HFFc6 (cell line): ENCODE measurements at places on chromosomes 6 and 20.

- DNase-seq = no peak
Observed at GRCh38 chr20:58014628-58015315, 213.7 kb downstream of the ANKRD60 start.

DNA sequence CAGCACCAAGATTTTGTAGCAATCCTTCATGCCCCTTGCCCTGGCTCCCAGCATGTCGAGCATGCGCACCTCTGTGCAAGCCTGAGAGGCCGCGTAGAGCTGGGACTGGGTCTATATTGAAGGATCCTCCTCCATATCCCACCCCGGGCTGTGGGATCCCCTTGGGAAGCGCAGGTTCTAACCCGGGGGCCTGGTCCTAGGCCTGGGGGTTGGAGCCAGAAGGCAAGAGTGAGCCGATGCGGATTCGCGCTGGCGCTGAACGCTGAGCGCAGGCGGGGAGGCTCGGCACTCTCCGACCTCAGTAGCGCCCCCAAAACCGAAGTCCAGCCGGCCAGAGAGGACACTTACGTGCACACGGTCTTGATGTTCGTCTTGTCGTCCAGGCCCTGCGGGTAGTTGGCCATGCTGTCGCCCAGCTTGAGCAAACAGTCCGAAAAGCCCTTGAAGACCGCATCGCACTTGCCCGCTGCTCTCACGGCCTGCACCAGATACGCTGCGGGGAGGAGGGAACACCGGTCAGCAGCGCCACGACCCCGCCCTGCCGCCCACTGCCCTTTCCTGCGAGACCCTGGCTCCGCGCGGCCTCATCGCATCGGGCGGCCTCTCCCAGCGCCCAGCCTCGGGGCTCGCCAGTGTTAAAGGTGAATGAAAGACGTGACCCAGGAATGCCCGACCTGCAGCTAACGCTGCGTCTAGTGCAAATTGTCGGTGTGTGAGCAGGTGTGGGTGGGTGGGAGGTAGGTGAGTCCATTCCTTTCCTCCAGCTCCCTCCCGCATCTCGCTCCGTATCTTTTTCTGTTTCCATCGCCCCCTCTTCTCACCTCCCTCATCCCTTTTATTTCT is 4.5 kb downstream of the NRN1 start:
- DNase-seq = no peak

DNA sequence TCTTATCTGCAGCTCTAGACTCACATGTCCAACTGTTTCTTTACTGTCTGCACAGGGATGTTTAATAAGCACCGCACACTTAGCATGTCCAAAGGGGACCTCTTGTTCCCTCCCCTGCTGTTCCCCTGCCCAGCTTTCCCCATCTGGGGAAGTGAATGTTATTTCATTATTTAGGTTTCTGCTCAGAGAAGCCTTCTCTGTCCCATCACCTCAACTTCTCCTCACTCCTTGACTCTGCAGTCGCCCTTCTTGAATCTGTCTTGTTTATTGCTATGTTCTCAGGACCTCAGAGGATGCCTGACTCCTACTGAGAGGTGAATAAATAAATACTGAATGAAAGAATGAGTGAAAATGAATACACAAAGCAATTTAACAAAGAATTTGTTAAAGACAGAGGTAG is 121.0 kb downstream of the SASH1 start:
- no peak for DNase-seq

- DNase-seq = no peak
Observed at GRCh38 chr20:44962483-44962882, 2.3 kb upstream of the TOMM34 start.

DNA sequence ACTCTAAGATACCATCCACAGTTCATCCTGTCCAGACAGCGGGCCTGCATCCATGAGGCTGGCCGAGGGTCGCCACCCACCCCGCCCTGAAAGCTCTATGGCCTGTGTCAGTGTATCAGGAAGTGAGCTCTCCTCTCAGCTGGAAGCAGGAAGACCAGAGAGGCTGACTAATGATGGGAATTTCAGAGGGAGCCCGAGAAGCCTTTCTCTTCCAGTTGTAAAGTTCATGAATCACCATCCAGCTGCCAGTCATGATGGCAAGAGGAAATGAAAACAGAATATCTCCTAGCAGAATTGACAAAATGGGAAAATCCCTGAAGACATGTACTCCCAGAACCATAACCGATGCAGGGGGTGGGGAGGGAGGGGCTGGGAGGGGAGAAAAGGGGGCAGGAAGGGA is 109.6 kb upstream of the RPS6KA2 start:
- peak; percentile 25 for DNase-seq

DNA sequence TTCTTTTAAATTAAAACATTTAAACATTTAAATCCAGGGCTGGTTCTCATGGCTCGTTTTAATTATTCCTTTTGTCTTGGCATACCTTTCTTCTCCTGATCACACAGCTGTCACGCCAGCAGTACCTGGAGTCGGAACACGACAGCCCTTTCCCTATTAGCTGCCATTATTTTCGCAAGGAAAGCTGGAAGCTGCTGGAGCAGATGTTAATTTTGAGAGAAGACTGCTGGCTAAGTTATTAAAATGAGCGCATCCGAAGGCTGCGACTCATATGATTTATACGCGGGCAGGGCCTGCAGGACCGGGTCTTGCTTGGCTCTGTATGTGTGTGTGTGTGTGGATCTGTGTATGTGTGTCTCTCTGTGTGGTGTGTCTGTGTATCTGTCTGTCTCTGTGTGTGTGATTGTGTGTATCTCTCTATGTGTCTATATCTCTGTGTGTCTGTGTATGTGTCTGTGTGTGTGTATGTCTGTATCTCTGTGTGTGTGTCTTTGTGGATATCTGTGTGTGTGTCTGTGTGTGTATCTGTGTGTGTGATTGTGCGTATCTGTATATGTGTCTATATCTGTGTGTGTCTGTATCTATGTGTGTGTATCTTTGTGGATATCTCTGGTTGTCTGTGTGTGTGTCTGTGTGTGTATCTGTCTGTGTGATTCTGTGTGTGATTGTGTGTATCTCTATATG is 191.5 kb downstream of the CDH4 start:
- no peak for DNase-seq

- no peak for DNase-seq
Observed at GRCh38 chr20:40949346-40949745, 79.3 kb upstream of the TOP1 start.

DNA sequence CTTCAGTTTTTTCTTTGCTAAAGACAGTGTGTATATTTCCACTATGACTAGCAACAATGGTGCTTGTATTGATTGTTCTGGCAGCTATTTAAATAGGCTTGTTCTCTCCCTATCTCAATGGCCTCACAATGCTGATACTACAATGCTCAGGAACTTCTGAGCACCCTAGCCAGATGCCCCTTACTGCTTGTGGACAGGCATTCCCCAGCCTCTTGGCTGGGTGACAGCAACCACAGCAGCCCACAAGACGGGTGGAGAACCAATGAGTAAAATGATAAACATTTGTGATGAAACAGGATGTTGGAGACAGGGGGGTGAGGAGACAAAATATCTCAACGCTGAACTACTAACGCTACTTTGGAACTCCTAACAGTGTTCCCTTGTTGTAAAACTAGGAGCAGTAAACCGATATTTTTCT is 42.3 kb downstream of the HIVEP2 start:
- peak; percentile 95 for DNase-seq

DNA sequence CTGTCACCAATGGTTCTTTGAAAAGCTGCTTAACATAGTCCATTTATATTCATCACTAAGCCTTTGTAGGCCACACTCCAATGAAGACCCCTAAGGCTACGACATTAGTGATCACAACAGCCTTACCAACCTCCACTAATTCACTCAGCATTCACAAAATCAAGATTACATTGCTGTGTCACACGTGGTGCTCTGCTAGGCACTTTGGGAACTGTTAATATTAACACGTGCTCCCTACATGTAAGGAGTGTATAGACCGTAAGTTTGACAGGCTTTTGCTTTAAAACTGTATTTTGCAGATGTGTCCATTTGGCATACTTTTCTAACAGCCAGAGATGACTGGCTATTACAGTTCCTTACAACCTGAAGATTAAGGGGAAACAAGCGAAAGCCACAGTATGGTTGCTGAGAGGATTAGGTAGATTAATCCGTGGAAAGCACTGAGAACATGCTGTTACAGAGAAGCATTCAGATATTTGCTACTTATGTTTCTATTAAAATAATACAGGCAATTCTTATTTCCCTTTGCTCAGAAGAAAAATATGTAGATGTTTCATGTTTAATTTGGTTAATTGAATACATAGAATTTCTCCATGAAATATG is 69.7 kb downstream of the SAMD3 start:
- no peak for DNase-seq

GRCh38 chr6:169895000-169895759 is 143.8 kb downstream of the ERMARD start:
- DNase-seq = no peak

DNA sequence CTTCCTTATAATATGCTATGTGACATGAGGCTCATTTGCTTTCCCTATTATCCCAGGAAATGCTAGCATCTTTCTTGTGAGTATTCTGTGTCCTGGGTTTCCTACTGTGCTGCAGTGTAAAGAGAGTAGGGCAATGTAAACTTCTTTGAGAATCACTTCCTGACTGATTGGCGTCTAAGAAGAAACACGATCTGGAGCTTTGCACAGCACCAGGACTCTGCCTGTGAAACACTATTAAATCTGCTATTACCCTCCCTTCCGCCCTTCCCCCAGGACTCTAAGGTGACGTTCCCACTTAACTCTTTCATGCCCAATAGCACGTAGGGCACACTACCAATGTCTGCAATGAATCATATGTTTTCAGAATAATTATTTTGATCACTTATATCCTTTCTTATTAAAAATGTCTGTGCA is 607.3 kb upstream of the CITED2 start:
- peak; percentile 39 for DNase-seq

DNA sequence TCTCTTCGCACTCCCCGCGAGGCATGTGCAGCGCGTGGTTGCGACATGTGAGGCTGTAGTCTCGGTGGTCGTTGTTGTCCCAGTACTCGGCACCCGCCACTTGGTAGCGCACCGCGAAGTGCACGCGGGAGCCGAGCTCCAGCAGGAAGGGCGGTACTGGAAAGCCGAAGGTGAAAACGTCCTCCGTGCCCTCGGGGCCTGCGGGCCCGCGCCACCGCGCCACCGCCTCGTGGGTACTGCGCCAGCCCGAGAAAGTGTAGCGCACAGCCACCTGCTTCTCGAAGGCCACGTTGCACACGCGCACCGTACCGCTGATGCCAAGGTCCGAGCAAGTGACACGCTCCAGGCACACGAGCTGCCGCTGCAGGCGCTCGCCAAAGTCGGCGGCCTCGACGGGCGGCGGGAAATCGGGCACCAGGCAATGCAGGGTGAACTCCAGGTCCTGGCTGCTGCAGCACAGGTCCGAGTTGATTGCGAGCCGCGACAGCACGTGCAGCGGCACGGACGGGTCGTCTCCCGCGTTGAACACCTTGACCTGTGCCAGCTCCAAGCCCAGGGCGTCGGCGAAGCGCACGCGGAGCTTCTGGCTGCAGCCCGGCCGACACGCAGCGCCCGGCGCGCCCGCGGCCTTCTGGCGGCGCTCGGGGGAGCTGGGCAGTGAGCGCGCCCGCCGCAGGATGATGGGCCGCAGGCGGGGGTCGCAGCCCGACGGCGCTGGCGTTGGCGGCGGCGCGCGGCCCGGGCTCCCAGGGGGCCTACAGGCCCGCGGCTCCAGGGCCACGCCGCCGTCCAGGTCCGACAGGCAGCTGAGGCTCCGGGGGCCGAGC is 840 bp downstream of the PPP1R3D start:
- DNase-seq = no peak

DNA sequence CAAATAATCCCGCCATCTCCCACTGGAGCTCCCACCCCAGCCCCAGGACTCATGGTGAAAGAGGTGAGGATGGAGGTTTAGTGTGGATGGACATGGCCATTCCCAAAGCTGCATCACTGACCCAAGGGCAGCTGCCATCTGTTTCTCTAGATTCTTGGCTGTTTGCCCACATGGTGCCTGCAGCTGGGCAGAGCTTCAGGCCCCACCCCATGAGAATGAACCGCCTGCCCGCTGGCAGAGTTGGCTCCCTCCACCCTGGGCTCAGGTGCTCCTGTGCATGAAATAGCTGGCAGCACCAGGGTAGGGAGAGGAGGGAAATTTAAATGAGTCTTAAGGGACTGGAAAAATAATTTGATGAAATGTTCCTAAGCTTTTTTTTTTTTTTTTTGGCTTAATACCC is 17.4 kb downstream of the SCML4 start:
- no peak for DNase-seq

DNA sequence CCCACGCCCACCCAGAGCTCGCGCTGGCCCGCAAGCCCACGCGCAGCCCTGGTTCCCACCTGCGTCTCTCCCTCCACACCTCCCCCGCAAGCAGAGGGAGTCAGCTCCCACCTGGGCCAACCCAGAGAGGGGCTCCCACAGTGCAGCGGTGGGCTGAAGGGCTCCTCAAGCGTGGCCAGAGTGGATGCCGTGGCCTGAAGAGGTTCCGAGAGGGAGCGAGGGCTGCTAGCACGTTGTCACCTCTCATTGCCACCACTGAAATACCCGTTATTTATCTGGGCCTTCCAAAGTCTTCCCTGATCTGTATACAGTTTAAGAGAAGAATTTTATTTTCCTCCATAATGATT is 88.3 kb upstream of the MYLIP start:
- no peak for DNase-seq

- no peak for DNase-seq
Observed at GRCh38 chr20:63612276-63612931, 14.5 kb downstream of the GMEB2 start.

- DNase-seq = no peak
Observed at GRCh38 chr6:34486106-34486740, 20.3 kb downstream of the PACSIN1 start.

DNA sequence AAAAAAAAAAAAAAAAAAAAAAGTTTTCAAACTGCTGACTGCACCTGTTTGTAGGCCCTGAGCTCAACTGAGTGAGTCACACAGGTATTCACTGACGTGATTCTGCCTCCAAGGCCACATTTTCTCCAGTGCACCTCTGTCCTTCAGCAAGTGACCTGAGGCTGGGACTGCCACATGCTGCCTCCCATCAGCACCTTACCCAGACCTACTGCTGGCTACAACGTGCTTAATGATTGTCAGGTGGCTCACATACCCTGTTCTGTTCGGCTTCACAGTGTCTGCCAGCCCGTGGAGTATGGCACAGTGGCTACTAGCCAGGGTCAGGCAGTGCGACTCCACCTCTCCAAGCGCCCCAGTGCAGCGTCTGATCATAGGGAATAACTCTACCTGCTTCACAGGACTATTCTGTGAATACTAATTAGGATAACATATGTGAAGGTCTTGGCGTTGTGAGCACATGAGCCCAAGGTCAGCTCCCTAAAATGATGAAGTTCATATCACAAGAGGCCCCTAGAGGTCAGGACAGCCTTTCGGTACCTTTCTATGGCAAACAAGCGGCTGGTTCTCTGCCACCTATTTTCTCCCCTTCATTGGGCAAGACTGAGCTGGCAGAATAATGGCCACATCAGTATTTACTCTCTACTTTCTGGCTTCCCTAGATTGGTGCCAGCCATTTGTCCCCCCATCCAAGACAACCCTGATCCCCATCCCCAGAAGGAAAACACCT is 28.1 kb downstream of the RIPOR3 start:
- DNase-seq = no peak

- DNase-seq = no peak
Observed at GRCh38 chr6:36980876-36981619, 4.9 kb downstream of the MTCH1 start.
